ENCODE measurements at places on chromosomes 7 and 10.

DNA sequence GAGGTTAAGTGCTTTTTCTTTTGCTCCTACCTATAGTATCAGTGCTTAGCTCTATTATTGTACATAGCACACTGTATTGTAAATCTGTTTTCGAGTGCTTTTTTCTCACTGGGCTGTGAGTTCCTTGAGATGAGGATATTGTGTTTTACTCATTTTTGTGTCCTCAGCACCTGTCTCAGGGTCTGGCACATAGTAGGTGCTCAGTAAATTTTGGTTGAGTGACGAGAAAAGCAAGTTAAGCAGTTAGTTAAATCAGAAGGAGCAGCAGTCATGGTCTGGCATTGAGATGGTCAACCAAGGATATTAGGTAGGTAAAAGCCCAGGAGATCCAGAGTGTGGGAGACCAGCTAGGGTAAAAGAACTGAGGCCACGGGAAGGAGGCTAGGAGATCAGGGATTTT lies 51.2 kb downstream of the AP3M1 start:
- no peak for DNase-seq

DNA sequence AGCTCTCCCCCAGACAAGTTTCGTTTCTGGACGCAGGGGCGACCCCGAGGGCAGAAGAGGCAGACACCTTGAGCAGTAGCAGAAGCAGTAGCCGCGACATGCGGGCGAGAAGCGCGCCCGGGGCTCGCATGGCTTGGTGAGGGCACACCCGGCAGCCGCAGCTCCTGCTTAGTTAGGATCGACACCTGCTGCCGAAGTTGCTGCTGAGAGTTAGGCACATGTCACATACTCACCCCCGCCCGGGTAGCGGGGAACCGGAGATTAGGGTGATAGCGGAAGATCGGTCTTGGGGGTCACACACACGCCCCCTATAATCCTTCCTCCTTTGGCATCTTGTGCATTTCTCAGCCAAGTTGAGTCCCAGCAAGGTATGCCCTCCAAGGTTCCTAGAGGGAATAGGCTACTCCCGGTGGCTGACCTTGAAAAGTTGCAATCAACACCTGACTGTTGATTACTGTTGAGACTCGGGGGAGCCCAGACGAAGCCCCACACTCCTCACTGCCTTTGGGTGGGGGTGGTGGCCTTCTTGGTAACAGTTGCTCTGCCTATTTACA lies 668 bp downstream of the GPR37 start:
- no peak for DNase-seq

DNA sequence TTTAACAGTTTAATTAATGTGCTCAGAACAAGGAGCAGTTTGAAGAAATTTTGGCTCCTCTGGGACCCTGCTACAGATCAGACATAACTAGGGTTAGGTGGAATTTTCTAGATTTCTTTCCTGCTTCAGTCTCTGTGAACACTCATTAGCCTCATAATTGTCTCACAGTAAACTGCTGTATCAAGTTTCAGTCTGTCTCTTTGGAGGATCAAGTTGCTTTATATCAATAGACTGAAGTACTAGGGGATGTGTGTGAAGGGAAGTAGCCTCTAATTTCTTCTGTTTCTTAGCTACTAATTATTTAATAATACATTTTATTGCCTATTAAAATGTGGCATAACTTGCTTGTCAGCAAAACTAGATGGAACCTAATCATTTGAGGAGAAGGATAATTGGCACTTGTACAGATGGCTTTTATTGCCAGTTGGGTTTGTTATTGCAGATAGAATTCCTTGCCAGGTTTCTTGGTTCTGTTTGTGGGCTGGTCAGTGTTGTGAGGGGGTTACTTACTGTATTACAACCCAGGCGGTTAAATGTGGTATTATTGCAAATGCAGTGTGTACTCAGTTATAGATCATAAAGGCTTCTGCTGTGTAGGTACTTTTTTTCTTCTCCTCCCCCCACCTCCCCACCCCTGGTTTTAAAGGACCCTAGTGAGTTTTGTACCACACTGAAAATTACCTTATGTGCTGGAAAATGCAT lies 758.0 kb downstream of the AUTS2 start:
- no peak for DNase-seq

DNA sequence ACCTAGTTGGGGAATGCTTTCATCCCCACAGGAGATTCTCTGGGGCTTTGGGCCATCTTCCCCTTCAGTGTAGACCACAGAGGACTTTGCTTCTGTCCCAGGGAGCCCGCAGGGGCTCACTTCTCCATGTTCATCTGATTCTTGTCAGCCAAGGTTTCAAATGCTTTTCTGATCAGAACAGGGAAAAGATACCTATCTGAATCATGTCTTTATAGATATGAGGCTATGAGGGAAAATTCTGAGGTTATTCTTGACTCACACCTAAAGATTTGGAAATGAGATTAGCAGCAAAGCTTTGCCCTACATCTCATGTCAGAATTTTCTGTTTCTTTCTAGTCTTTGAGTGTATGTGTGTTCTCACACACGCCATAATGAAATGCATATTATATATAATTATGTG lies 53.3 kb downstream of the FIGNL1 start:
- DNase-seq = no peak

GRCh38 chr7:68176974-68177373 lies 1180.3 kb downstream of the TYW1 start:
- DNase-seq = peak; percentile 77

DNA sequence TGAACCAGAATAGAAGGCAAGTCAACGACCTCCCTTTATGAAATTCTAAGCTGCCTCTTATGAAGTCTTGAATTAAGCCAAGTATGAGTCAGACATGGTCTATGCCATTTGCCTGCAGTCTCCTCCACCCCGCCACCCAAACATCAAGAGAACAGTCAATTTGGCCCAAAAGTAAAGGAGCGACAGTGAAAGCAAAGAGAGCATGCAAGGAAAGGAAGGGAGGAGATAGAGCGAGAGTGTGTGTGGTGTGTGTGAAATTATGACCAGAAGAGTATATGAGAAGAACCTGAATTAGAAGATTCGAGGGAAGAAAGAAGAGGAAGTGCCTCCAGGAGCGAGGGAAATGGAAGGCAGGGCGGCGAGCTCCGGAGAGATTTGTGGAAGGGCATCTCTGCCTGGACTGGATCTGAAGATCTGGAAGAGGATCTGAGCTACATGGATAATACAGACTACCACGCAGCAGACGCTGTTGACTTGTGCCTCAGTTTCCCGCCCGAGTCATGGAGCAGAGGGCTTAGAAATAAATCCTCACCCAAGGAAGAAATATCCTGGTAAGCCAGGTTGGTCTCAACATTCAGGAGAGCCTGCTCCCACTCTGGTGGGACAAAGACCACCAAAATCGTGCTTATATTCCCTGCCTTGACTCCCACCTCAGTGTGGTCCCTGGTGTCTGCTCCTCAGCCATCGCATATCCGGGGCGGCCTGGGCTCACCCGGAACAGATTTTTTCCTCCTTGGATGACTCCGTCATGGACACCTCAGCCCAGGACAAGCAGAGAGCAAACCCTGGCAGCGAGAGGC lies 459 bp downstream of the ZDHHC6 start:
- DNase-seq = peak; percentile 15

- no peak for DNase-seq
Observed at GRCh38 chr7:50618281-50618680, 53.1 kb upstream of the DDC start.

DNA sequence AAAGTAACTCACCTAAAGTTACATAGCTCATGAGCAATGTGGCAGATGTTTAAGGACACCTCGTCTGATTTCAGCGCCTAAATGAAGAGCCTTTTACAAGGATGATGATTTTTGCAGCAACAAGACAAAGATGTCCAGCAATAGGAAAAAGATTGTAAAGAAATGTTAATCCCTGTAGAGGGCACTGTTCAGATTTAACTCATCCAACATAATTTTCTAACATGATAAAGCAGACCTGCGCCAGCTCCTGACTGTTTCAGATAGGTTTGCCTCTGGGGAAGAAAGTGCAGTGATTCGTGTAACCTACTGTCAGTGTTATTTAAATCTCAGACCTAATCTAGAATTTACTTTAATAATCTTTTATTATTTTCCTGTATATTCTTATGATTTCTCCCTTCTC lies 595.2 kb downstream of the AUTS2 start:
- DNase-seq = peak; percentile 34

DNA sequence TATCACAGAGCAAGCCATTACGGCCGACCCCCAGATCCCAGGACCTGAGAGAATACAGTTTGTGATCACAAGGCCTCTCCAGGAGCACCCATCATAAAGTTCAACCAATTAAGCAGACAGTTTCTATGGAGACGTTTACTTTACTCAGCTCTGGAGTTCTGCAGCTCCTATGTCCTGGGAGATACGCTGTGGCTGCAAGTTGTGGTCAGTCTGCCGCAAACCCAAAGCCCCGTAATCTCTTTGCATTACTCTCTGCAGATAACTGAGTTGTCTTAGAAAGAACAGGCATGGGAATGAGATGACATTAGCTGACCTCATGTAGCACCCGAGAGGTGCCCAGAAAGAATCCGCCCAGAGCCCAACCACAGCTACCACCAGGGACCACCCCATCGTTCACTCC lies 305.1 kb downstream of the FGFR2 start:
- no peak for DNase-seq

GRCh38 chr7:91653286-91653685 lies 227.2 kb downstream of the MTERF1 start:
- DNase-seq = peak; percentile 7

GRCh38 chr10:60654813-60655464 lies 123.3 kb upstream of the CDK1 start:
- peak; percentile 40 for DNase-seq

- DNase-seq = no peak
Observed at GRCh38 chr7:130491841-130492522, at the start of gene MEST. Gene MEST, plus strand, starts transcription at chr7:130492085. Its CDS starts 229 bp downstream, at chr7:130492314.

- DNase-seq = no peak
Observed at GRCh38 chr7:111871283-111871682, 309.0 kb upstream of the IMMP2L start.

GRCh38 chr7:33671531-33672262 lies 233.6 kb upstream of the BMPER start:
- peak; percentile 58 for DNase-seq

- DNase-seq = no peak
Observed at GRCh38 chr7:25968205-25968993, 183.6 kb upstream of the NFE2L3 start.

DNA sequence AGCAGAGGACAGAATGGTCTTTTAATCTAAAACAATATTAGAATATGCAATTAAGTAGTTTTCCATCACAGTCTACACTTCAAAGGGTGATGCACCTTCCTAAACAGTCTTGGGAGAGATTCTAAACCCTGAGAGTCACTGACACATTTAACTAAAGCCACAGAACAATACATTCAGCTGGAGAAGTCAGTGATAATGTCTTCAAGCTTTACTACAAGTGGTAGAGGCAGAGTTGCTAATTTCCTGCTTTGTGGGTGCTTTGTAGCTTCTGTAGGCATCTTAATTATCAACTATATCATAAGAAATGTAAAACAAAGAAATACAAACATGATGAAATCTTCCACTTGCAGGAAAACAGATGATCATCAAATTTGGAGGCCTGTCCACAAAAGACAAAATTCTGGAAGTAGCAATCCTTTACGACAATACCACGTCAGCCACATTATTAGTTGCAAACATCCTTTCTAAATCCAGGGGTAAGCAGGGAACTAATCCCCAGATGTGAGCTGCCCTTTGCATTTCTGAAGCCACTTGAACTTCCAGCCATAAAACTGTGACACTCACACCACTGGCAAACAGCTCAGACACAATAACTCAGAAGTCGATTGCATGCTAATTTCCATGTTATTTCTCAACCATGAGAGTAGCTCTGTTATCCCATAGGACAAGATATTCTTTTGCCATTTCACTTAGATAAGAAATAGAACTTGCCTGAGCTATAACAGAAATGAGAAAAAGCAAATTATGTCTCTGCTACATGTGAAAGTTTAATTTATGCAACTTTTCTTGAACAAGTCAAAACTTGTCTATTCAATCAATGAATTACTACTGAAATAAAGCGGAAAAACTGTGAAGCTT lies 212.2 kb downstream of the FAM107B start:
- DNase-seq = no peak

DNA sequence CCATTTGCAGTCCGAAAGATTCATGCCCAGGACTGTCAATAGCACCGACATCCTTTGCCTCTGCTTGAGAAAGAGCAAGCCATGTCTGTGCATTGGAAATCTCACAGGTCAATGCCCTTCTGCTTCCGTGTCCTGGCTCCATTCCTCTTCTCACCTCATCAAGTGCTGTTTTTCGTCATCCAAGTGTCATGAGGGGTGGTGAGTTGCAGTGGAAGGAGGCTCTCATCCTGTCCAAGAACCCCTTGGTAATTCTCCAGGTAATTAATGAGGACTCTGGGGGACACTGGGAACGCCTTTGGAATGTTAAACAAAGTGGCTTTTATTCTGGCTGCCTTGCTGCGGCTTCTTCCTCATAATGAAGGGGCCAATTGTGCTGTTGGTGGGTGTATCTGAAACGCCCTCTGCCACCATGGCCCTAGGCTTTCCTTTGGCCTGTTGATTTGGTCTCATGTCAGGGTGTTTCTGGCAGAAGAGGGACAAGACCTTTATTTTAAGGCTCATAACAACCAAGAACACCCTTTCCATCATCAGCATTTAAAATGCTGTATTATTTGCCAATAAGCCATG lies 57.7 kb downstream of the PPP1R3C start:
- no peak for DNase-seq

DNA sequence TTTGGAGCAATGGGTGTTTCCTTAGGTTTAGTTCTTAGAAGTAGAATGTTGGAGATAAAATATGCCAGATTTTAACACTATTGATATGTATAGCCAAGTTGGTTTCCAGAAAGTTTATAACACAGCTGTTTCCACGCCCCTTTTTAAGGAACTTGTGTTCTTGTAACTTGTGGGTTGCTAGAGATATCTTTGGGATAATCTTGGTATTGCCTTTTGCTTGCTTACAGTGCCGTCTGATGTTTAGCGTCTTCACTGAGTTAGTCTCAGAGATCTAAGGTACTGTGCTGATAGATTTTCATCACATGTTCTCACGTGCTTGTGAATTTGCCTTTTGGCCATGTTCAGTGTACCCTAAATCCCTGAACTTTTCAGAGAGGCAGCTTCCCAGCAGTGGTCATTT lies 12.4 kb downstream of the TMEM248 start:
- DNase-seq = no peak

- DNase-seq = no peak
Observed at GRCh38 chr10:132810807-132811700, 25.1 kb upstream of the NKX6-2 start.

GRCh38 chr7:23335621-23336020 lies 36.5 kb downstream of the MALSU1 start:
- no peak for DNase-seq

- no peak for DNase-seq
Observed at GRCh38 chr7:2666155-2666554, 21.8 kb upstream of the AMZ1 start.
